HT-29 (cell line): ENCODE measurements at places on chromosomes 12 and 14. TPM values are rescaled to one million over a fixed set of nuclear protein-coding genes. Genes with fewer than 3 reads are reported as not detected.

DNA sequence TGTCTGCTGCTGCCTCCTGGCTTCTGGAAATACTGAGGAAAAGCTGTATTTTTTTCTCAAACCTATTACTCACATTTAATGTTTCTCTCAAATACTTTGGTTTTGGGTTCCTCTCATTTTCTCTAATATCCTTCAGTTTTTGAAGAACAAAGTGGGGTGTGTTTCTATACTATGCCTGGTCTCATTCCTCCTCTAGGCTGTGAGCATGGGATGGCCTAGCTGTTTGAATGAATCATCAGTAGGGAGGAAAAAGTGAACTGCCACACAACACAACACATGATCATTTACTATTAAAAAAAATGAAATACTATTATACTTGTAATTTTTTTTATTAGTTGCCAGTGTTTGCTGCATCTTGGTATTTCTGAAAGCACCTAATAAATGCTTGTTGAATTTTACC is 11.3 kb upstream of the SMCO3 start:
- DNase-seq = no peak

- DNase-seq = no peak
Measured at GRCh38 chr14:74647061-74647677, 35.1 kb upstream of the LTBP2 start.

TMEM179 gene
- total RNA-seq = not detected in 2 replicates

DNA sequence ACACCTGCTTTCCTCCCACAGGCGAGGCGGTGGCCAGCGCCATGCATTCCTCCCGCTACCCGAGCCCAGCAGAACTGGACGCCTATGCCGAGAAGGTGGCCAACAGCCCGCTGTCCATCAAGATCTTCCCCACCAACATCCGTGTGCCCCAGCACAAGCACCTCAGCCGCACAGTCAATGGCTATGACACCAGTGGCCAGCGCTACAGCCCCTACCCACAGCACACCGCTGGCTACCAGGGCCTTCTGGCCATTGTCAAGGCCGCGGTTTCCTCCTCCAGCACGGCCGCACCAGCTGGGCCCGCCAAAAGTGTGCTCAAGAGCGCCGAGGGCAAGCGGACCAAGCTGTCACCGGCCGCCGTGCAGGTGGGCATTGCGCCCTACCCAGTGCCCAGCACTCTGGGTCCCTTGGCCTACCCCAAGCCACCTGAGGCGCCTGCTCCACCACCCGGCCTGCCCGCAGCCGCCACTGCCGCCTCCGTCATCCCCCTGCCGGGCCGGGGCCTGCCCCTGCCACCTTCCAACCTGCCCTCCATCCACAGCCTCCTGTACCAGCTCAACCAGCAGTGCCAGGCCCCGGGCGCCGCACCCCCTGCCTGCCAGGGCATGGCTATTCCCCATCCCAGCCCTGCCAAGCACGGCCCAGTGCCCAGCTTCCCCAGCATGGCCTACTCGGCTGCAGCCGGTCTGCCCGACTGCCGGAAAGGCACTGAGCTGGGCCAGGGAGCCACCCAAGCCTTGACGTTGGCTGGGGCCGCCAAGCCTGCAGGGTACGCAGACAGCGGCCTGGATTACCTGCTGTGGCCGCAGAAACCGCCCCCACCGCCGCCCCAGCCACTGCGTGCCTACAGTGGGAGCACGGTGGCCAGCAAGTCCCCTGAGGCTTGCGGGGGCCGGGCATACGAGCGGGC is 54.6 kb downstream of the FAM222A start:
- DNase-seq = no peak

DNA sequence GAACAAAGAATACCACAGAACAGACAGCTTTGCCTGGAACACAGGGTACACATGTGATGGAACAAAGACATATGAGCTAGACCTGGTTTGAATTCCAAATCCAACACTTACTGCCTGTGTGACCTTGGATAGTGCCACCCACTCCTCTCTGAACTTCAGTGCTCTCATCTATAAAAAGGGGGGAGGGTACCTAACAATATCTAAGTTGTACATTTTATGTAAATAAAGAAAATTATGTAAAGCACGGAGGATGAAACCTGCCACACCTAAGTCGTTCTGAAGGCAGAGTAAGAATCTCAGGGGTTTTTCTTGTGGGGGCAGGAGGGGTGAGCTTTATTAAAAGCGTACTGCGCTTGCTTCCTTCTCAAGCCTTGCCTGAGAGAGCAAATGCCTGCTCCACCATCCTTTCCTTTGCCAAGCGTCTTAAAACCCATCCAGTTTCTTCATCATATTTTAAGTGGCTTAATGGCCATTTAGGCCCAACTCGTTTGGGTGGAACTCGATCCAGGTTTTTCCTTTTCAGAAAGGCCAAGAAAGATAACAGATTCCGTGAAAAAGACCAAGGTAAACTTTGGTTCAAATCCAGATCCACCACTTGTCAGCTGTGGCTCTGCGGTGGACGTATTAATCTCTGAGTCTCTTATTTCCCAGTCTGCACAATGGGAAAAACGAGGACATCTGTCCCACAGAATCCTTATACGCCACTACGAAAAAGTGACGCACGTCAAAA is 946 bp downstream of the DDX24 start:
- no peak for DNase-seq

SRRM4 gene
- total RNA-seq = not detected in 2 replicates

GUCY2C gene
- total RNA-seq = not detected in 2 replicates

RHEBL1 gene
- 1.4 and 1.7 TPM in 2 replicates for total RNA-seq

AQP2 gene
- total RNA-seq = 0.10 and 0.21 TPM in 2 replicates

DNA sequence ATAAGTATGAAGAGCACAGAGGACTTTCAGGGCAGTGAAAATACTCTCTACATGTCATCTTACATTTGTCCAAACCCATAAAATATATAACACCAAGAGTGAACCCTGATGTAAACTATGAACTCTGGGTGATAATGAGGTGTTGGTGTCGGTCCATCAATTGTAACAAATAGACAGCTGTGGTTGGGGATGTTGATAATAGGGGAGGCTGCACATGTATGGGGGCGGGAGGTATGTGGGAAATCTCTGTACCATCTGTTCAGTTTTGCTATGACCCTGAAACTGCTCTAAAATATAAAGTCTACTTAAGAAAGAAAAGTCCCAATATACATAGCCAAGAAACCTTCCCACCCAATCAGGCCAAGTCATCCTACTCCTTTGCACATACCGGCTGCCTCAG is 88.5 kb downstream of the GPR135 start:
- DNase-seq = no peak

PARPBP gene
- 11.5 and 13.0 TPM in 2 replicates for total RNA-seq

LMO3 gene
- total RNA-seq = not detected in 2 replicates

DNA sequence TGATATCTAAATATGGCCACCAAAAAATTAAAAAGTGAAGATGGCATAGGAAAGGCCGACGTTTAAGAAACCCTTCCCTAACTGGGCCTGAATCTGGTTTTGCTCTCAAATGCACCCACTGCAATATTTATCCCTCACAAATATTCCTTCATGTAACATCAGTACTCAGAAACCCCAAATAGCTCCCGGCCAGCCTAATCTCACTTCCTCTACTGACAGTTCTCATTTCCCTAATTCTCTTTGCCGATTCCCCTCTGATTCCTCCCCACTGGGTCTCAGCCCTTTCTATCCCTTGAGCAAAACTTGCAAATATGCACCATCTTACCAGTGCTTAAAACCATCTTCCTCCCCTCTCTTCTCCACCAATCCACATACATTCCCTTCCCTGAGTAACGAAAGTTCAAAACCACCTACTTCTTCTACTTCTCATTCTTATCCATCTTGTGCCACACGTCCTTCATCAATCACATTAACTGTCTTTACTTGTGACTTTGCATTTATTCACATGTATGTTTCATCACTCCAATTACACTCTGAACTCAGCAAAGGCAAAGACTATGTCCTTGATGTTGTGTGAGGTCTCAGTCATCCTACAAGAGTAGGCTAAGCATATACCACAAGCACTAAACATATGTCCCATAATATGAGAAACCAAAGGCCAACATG is 23.1 kb downstream of the KCNK10 start:
- DNase-seq = no peak
